SK-N-SH treated with all-trans-retinoic acid at 6 μM for 48 hours (cell line): ENCODE measurements at places on chromosomes 6 and 20.

DNA sequence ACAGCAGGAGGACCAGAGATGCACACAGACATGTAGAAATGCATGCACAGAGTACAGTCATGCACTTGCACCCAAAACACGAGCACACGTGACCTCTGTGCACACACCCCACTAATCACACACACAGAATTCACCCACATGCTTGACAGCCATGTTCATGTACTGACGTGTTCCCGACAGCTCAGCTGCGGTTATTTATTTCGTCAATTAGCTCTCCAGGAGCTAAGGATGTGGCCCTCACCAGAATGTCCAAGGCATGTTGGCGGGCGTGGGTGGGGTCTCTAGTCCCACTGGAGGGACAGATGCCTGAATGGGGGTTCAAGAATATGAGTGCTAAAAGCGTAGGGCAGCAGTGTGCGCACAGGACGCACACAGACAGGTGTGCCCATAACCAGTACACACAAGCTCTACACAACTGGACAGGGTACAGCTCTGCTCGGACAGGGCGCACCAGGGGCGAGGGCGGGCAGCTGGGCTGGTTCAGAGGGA, 571 bp upstream of the PRPF6 start:
- peak; percentile 27 for ATAC-seq

DNA sequence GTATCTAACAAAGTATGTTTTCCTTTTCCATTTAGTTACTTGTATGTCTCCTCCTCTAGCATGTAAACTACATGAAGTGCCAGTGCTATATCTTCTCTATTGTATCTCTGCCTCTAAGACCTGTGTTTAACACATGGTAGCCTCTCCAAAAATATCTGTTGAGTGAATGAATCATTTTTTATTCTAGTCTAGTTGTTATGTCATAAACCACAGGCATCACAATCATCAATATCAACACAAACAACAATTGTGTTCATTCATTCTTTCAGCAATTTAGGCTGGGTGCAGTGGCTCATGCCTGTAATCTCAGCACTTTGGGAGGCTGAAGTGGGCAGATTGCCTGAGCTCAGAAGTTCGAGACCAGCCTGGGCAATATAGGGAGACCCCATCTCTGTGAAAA, 111.6 kb upstream of the EYA4 start:
- no peak for ATAC-seq

GRCh38 chr20:50992733-50993457, 30.0 kb downstream of the KCNG1 start:
- peak; percentile 89 for ATAC-seq

GRCh38 chr6:684831-685636, 7.9 kb downstream of the EXOC2 start:
- ATAC-seq, result no peak

GRCh38 chr20:29873946-29874345, 1383.5 kb upstream of the DEFB115 start:
- ATAC-seq, result peak; percentile 13

GRCh38 chr6:101676187-101676586, 282.7 kb downstream of the GRIK2 start:
- no peak for ATAC-seq

DNA sequence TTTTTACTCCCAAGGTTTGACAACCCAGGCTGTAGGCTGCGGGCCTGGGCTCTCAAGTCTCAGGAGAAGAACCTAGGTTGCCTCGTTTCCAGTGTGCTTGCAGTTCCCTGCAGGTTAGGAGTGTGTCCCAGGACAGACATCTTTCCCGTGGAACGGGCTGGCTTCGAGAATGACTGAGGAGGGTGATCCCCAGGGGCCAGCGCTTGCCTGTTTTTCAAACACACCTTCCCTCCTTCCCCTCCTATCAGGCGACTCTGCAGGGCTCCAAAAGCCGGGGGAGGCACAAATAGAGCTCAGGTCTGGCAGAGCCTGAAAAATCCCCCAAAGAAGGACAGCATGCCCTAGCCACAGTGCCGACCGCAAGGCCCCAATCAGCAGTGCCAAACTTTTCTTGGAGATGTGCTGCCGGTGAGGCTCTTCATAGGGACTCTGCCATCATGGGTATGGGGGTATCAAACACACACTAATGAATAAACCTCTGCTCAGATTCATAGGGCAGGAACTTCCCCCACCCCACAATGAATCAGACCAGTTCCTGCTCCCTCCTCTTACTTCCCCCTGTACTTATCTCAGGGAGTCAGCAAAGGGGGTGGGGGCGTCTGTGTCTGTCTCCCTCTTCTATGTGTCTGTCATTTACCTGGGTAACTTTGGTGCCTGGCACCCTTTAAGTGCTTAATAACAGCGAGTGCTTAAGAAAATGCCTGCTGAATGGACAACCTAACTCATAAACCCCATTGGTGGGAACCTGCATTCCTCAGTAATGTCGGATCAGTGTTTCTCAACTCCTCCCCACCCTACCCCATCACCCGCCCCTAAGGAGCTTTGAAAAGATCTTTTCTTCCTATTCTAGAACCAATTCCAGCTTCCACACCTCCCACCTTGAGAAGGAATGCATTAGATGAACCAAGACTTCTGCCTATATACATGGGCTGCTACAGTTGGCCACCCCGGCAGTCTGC, 1.6 kb downstream of the KCNG1 start:
- no peak for ATAC-seq
